Kasumi-1 (cell line): ENCODE measurements at places on chromosomes 11 and 22.

DNA sequence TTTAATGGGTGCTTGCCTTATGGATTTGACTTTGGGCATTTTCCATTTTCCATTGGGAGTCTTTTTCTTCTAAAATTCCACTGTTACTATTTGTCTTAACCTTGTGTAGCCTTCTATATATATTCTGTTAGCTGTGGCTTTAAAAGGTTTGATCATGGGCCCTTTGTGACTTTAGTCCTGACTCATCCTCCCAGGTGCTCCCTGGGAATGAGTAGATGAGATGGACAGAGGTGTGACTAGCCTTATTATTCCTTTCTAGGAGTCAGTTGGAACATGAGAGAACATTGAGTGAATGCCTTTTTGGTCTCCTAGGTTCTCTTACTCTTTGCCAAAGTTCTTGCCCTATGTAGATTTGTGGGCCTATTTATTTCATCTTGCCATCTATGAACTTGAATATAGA lies 39.0 kb downstream of the DDX10 start:
- no peak for DNase-seq

DNA sequence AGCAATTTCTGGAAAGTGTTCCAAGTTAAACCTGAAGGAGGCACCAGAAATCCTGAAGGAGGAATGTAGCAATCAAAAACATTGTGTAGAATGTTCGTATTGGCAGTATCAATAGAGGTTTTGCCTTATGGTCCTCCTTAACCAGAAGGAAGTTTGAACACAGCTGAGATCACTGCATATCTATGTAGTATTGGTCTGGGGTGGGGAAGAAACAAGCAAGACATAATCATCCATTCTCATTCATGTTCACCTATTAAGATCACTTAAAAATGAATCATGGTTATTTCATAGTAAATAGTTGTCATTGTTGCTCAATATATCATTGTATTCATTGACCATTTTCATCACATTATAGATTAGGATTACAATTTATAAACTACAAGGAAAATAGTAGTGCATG lies 160.5 kb downstream of the DDX10 start:
- no peak for DNase-seq

DNA sequence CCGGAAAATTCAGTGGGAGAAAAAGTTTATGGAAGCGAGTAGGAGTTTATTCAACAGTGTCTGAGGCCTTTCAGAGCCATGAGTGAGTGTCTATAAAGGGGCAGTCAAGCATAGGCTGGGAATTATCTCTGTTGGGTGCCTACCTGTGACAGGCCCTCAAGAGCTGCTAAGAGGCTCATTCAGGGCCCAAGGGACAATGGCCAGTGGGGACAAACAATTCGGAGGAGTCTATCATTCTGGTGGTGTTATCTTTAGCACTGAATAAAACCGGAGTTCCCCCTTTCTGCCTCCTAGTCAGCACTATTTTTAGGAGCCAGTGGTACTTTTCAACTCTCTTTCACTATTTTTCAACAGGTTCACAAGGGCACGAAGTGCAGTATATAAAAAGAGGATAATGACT lies 89.5 kb upstream of the HTATIP2 start:
- DNase-seq, result no peak

- DNase-seq, result no peak
Measured at GRCh38 chr11:77179048-77179447, 51.0 kb downstream of the MYO7A start.

- no peak for DNase-seq
Measured at GRCh38 chr11:77211040-77211451, 83.0 kb downstream of the MYO7A start.

- DNase-seq, result no peak
Measured at GRCh38 chr11:123469586-123469985, 39.5 kb downstream of the GRAMD1B start.

DNA sequence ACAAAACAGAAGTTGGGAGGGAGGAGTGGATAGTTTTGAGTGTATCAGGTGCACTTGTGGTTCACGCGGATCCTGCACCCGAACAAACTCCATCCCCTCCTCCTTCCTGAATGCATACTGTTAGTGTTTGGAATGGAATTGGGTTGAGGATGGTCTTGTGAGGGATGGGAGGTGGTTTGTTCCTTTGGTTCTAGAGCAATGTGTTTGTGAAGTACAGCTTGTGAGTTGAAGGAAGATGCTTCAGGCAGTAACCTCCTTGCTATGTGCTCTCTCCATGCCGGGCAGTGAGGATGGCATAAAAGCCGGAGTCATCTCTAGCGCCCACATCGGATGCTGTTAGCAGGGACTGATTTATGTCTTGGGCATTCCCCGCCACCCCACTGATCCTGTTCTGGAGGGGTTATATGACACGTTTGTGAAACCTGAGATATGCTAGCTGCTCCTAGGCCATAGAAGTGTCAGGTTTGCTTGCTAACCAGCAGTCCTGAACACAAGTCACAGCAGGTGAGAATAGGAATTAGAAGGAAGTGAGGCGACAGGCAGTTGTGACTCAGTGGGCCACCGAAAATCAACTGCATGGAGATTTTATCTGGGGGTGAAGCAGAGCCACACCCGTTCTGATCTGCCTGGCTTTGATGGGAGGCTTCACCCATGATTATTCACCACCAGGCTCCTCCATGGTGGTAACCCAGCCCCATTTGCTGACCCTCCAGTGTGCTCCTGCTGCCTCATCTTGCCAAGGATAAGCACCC lies 2.2 kb downstream of the BCR start:
- peak; percentile 35 for DNase-seq

GRCh38 chr22:46535876-46536536 lies 1.4 kb downstream of the CELSR1 start:
- DNase-seq, result no peak

DNA sequence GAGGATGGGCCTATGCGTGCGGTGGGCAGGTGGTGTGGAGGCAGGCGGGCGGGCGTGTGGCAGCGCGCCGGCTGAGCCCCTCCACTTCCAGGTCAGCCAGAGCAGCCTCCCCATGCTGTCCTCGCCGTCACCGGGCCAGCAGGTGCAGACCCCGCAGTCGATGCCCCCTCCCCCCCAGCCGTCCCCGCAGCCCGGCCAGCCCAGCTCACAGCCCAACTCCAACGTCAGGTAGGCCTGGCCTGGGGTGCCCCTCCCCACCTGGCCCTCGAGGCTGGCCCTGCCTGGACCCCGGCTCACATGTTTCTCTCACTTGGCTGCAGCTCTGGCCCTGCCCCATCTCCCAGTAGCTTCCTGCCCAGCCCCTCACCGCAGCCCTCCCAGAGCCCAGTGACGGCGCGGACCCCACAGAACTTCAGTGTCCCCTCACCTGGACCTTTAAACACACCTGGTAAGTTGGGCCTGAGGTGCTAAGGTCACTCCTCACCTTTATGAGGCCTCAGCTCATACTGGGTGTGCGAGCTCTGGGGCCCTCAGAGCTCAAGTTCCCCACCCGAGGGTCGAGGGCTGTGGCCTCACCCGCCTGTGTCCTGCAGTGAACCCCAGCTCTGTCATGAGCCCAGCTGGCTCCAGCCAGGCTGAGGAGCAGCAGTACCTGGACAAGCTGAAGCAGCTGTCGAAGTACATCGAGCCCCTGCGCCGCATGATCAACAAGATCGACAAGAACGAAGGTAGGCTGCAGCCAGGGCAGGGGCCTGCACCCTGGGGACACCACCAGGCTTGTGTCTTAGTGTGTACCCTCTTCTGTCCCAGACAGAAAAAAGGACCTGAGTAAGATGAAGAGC lies 75.3 kb downstream of the MED15 start:
- DNase-seq, result no peak

- no peak for DNase-seq
Measured at GRCh38 chr11:45507916-45508315, 157.5 kb downstream of the CHST1 start.

- DNase-seq, result no peak
Measured at GRCh38 chr11:96082002-96082899, 158.3 kb upstream of the MTMR2 start.

- no peak for DNase-seq
Measured at GRCh38 chr22:20392983-20393704, 807 bp upstream of the ZNF74 start.

GRCh38 chr11:33687733-33688479 lies 12.7 kb downstream of the C11orf91 start:
- DNase-seq, result peak; percentile 65

DNA sequence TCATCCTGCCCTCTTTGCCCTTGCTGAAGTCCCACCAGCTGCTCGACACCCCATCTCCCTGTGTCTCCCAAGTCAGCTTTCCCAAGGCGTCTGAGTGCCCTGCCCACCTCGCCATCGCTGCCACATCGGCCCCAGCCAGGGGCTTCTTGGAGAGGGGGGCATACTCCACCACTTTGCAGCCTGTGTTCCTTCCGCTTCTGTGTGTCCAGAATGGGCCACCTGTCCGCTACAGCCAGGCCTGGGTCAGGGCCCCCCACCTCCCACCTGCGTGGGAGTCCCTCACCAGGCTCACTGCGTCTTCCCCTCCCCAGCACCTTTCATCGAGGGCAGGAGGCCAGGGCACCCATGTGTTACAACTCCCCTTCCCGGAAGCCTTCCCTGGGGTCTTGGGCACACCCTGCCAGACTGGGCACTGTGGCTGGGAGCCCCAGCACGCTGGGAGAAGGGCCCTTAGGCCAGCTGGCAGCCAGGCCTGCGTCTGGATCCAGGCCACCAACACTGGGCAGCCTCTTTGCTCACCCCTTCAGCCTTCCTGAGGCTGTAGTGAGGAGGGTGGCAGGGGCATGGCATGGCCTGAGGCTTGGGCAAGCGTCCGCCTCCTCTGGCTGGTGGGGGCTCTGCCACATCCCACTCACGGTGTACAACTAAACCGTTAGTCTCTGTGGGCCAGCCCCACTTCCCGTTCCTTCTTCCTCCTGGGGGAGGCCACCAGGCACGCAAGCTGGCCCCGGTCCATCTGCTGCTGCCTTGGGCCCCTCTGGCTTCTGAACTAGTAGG lies 13.4 kb downstream of the CPT1A start:
- DNase-seq, result peak; percentile 77

GRCh38 chr22:36246718-36247117 lies 6.2 kb upstream of the APOL1 start:
- no peak for DNase-seq

DNA sequence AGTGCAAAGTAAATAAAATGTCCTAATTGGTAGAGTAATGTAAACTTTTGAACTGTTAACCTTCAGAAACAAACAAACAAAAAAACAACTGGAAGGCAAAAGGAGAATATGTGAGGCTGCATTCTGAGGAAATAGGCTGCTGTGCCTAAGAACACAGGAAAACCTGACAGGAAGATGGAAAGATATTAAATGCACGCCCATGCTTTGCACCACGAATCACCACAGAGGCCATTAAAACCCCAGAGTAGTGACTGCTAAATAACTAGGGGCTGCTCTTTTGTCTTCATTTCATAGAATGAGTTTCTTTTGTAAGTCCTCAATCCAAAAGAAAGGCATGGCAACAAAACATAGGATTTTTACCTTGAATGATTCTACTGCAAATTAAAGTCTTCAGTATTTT lies 436.0 kb downstream of the RAB38 start:
- DNase-seq, result no peak

- DNase-seq, result no peak
Measured at GRCh38 chr11:87437844-87438223, 400.1 kb downstream of the TMEM135 start.

DNA sequence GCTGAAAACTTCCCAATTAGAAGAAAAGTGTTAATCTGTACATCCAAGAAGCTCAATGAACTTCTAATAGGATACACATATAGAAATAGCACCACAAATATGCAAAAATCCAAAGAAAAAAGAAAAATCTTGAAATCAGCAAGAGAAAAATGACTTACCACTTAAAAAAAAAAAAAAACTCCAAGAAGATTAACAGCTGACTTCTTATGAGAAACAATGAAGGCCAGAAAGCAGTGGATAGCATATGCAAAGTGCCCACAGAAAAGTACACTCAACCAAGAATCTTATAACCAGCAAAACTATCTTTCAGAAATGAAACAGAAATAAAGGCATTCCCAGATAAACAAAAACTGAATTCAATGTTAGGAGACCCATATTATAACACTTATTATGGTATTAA lies 29.9 kb upstream of the OR5B12 start:
- peak; percentile 27 for DNase-seq
